Mammary epithelial cell (primary cell): ENCODE measurements at places on chromosomes 12 and 14.

DNA sequence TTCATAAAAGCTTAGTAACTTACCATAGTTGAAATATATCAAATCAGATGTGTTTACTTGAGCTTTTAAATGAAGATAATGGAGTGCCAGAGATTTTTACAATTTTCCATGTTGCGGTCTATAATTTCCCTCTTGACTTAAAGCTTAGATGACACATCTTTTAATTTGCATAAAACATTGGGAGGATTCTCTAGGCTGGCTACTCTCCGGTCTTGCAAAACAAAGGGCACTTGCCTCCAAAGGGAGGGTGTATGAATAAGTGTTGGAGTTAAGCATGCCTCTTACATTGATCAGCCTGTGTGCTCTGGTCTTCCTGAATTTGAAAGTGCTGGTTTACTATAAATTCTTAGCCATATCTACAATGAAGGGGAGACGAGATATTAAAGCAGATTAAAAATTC, 336.4 kb upstream of the NAV3 start:
- no peak for DNase-seq

- DNase-seq: no peak
Measured at GRCh38 chr14:99028521-99028920, 243.5 kb downstream of the BCL11B start.

GRCh38 chr12:95412482-95413311, 61.3 kb upstream of the METAP2 start:
- peak; percentile 79 for DNase-seq

DNA sequence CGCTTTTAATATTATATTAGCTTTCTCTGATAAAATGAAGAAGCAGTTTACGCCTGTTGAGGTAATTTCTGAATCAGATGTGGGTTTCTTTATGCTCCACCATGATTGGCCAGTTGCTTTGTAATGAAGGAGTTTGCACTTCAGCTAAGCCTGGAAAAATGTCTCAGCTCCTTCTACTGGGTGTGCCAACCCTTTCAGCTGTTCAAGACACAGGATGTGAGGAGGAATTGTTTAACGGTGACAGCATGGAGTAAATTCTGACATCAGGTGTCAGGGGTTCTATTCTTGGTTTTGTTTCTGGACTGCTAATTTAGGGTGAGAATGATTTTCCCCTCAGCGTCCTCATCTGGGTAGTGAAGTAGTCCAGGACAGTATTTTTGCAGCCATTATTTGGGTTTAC, 43.5 kb downstream of the FLRT2 start:
- DNase-seq: no peak

DNA sequence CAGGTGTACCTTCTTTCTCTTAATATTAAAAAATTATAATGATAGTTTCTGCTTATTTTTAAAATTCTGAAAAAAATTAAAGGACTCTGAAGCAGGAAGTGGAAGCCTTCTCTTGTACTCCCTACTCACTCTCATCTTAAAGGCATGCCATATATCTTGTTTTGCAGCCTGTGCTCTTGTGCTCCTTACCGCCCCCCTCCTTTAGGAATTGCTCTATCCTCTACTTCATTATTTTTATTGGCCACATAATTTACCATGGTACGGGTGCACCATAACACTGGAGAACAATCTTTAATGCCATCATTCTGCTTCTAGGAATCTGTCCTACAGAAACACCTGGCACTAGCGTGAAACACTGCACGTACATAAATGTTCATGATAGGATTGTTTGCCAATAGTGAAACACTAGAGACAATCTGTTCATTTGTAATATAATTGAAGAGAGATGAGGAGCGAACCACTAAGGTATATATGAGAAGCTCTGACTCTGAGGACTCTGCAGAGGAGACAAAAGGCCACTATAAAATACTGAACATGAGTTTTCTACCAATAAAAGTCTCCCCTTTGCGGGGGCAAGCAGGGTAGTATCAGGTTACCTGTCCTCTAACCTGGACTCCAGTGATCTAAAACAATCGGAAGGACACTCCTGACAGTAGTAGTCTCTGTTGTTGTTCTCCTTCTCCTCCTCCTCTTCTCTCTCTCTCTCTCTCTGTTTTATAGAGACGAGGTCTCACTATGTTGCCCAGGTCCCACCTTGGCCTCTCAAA, 6.3 kb upstream of the NYNRIN start:
- DNase-seq: peak; percentile 73

- DNase-seq: no peak
Measured at GRCh38 chr12:102483466-102483865, 3.1 kb upstream of the IGF1 start.
